ENCODE measurements at places on chromosomes 1 and 21. TPM values are rescaled to one million over a fixed set of nuclear protein-coding genes. Genes with fewer than 3 reads are reported as not detected.

- peak; percentile 94 for DNase-seq
Observed at GRCh38 chr1:153568367-153569099, 2.9 kb upstream of the S100A2 start.

- no peak for DNase-seq
Observed at GRCh38 chr1:11703357-11704193, 12.1 kb downstream of the DRAXIN start.

The LMX1A gene
- not detected for polyA plus RNA-seq

DNA sequence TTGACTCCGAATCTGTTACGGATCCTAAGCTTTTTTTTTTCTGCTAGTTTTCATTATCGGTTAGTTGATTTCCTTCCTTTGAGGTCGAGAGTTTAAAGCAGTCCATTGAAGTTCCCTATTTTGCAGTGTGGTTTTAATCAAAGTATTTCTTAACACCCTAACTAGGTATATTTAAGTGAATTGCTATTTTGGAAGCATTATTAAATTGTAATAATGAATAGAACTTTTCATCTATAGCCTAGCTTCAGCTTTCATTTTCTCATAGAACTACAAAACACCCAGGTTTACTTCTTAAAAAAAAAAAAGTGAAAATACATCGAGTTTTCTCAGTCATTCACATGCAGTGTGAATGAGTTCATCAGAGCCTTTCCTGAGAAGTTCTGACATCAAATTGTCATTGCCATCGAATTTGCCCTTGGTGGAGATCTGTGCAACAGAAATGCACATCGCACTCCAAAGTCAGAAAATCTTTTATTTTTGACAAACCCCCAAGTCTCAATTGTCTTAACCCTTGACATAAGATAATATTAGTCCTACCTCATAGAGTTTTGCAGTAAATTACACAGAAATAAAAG lies 1.1 kb upstream of the LBR start:
- DNase-seq: no peak

DNA sequence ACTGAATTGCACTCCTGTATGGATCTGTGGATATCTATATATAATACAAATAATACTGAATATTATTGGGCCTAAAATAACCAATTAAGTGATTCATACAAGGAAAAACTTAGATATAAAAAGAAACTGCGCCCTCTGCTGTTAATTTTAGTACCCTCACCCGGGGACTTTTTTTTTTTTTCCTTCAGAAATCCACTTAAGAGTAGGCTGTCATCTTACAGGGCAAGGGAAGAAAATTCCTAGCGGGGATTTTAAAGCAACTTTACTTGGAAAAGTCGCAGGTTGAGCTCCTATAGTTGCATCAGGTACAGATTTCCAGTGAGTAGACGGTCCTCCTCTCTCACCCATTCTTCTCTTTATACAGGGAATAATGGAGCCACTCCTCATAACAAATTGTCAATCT lies 1.3 kb downstream of the NTNG1 start:
- DNase-seq: no peak

DNA sequence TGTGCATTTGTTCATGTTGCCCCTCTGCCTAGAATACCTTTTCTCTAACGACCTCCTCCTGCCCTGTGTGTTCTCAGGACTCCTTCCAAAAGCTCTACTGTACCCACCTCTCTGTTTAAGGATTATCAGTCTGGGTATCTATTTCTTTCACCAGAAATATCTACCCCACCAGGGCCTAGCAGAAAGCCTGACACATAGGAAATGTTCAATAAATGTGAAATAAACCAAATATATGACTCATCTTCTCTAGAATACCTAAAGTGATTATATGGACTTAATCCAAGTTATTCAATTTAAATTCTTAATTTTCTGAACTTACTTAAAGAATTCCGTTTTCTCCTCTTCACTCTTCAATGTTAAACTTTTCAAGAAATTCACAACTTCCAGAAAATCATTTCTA lies 27.1 kb downstream of the SCYL3 start:
- DNase-seq: no peak

- no peak for DNase-seq
Observed at GRCh38 chr1:218811497-218811896, 362.2 kb upstream of the LYPLAL1 start.

The TRABD2B gene
- 19.8 TPM for polyA plus RNA-seq

DNA sequence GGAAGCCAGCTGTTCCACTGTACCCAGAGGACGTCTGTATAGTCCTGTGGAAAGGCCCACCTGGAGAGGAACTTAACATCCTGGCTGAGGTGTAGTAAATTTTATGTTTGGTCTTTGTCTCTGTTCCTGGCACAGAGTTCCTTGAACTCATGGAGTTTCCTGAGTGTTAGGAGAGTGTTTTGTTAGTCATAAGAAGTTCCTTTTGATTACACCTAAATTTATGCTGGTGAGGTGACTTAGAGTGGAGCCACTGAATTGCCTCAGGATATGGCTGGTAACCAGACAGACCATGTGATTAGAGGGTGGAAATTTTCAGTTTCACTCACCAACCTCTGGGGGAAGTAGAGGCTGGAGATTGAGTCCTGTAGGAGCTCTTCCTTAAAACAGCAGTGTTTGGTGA lies 57.9 kb downstream of the RASAL2 start:
- DNase-seq: no peak

The ITLN1 gene
- 15.4 TPM for polyA plus RNA-seq

DNA sequence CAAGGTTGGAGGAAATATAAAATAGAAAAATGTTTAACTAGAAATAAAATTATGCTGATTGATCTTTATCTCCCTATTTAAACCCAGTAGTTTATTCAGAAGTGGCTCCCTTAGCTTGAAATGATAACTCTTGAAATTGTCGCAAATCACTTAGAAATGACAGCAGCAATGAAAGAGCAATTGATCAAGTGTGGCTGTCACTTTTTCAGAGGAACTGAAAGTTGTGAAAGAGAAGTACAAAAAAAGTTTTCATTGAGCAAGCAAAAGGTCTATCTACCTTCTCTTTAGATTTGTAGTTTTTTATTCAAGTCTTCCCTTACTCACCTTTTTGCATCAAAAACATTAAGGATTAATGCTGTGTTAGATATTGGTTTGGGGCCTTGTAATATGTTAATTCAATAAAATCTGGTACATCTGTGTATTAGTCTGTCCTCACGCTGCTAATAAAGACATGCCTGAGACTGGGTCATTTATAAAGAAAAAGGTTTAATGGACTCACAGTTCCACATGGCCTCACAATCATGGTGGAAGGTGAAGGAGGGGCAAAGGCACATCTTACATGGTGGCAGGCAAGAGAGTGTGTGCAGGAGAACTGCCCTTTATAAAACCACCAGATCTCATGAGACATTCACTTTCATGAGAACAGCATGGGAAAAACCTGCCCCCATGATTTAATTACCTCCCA lies 48.3 kb downstream of the LRRC8C start:
- DNase-seq: no peak

GRCh38 chr1:187236676-187237075 lies 407.9 kb downstream of the PLA2G4A start:
- no peak for DNase-seq

DNA sequence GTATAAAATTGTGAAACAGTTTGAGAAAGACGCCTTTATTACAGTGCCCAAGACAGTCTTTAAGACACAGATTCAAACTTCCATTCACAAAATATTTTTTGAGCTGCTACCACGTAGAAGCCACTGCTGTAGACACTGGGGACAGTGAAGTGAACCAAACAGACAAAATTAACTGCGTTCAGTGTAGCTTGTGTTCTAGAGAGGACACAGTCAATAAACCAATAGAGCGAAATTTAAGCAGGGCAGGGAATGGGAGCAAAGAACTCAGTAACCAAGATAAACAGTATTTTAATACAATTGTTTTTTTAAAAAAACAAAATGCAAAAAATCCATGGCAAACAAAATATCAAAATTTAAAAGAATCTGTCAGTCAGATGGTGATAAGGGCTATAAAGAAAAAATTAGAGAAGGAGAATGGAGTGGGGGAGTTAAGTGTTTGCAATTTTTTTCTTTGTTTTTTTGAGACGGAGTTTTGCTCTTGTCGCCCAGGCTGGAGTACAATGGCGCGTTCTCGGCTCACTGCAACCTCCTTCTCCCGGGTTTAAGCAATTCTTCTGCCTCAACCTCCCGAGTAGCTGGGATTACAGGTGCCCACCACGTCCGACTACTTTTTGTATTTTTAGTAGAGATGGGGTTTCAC lies 719 bp upstream of the PARS2 start:
- DNase-seq: no peak

The F5 gene
- 5.1 TPM for polyA plus RNA-seq

DNA sequence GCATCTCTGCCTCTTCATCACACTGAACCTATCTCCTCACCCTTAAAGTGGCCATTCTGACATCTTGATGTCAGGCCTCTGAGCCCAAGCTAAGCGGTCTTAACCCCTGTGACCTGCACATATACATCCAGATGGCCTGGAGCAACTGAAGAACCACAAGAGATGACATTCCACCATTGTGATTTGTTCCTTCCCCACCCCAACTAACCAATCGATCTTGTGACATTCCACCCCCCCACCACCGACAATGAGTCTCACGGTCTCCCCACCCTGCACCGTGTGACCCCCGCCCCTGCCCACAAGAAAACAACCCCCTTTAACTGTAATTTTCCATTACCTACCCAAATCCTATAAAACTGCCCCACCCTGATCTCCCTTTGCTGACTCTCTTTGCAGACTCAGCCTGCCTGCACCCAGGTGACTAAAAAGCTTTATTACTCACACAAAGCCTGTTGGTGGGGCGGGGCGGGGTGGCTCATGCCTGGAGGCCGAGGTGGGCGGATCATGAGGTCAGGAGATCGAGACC lies 21.0 kb upstream of the PINK1 start:
- DNase-seq: no peak

DNA sequence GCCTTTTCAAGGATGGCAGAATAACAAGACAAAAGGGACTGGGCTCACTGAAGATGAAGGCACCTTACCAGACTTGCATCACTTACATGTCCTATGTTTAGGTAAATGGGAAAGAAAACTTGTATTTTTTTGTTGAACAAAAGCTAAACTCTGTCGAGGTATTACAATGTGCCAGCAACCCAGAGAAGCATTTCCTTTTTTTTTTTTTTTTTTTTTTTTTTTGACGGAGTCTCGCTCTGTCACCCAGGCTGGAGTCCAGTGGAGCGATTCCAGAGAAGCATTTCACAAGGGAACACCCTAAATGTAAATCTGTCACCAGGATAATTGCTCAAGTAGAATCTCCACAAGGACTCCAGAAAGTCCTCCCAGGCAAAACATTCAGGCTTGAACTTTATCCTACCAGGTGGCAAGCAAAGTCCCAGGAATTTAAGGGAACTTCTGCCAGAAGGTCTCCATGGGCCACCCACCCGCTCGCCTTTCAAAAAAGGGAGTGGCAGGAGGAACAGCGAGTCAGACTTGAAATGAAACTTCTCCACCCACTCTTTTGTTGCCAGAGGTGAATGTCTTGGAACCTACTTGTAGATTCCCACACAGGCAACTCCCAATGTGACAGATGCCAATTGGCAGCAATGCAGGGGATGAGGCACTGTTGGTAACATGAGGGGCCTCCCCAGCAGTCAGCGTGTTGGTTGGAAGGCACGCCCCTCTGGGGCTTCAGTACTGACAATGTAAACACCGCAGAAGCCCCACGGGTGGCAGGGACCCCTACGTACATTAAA lies 125.0 kb downstream of the TIAM1 start:
- peak; percentile 89 for DNase-seq

The CD53 gene
- polyA plus RNA-seq: 10.7 TPM

DNA sequence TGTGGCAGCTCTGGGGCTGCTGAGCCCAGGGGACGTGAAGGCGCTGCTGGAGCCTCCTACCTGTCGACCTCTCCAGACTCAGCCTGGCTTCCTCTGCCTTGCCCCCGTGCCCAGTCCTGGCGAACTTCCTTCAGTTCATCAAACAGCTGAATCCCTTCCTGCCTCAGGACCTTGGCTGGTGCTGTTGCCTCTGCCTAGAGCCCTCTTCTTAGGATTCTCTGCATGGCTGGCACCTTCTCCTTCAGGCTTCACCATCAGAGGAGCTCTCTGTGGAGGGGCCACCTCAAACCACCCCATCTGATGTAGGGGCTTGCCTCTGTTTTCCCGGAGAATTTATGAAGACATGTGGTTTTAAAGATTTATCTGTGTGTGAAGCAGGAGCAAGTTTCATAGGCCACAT lies 23.4 kb upstream of the ATF3 start:
- DNase-seq: no peak

The PTTG1IP gene
- 187 TPM for polyA plus RNA-seq

The TRIM17 gene
- polyA plus RNA-seq: 1.3 TPM

GRCh38 chr21:36461918-36462486 lies 17.9 kb downstream of the CLDN14 start:
- no peak for DNase-seq

GRCh38 chr1:119279456-119280381 lies 88.9 kb upstream of the HAO2 start:
- DNase-seq: no peak

GRCh38 chr1:55886856-55887712 lies 671.9 kb upstream of the USP24 start:
- peak; percentile 28 for DNase-seq

DNA sequence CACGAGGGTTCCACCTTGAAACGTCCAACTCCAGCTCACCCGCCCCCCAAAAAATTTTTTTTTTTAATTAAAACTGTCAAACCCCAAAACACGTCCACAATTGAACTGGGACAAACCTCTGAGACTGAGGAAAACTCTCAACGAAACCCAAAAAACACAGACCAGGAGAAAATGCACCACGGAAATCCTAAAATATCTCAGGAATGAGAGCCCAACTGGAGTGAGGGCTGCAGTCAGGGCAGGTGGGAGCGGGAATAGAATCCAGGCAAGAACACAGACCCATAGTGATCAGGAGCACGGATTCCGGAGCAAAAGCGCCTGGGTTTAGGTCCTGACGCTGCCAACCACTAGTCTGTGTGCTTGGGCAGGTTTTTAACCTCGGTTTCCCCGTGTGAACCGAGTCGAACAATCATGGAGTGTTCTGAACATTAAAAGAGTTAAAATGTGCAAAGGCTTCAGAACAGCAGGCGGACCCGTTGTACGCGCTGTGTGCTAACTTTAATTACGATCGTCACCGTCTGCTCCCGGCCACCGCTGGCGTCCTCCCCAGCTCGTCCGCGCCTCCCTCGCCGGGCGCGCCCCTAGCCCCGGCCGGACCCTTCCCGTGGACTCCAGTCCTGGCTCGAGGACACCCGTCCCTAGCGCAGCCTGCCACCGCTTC lies 624 bp downstream of the ARHGAP29 start:
- peak; percentile 55 for DNase-seq

The SPATC1L gene
- polyA plus RNA-seq: 3.7 TPM

GRCh38 chr1:220699044-220699443 lies 8.9 kb downstream of the C1orf115 start:
- DNase-seq: no peak

The SH2D1B gene
- not detected for polyA plus RNA-seq

GRCh38 chr1:228905701-228906101 lies 170.4 kb downstream of the RHOU start:
- DNase-seq: no peak
